Left hindlimb (tissue), 1 donor: ENCODE measurements at places on chromosomes 5 and 9.

DNA sequence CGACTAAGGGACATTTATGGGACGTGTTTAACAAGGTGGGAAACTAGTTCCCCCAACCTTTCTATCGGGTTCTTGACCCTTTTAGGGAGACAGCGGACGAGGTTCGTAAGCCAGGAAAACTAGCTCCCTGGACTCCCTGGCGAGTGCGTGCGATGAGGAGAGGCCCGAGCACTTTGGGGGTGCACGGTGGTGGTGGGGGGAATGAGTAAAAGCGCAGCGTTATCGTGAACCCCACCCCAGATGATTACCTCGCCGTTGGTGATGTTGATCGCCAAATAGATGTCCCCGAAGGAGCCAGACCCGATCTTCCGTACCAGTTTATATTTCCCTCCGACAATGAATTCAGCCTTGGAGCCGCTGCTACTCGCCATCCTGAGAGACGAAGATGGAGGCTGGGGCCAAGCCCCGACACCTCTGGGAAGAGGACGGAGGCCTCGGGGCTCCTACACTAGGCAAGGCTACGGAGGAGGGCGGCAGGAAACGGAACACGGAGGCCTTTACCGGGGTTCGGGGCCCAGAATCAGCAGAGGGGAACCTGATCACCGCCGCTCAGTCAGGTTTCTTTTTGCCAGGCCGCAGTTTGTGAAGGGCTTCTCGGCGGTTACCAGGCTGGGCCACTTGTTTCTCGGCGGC is 529 bp downstream of the CSNK1A1 start:
- DNase-seq, result no peak

DNA sequence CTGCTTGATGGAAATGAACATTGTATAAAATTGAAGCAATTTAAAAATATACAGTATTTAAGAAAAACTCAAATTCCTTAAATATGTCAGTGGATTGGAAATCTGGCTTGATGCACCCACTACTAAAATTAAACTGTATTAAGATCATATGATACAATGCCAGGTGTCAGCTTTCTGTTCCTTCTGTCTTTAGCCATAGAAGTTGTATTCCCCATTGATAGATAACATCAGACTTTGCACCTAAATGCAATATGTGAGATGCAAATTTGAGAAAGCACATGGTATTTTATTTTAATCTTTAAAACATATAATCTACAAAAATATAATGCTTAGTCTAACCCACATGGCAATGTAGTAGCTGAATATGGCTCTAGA is 697.4 kb upstream of the WWC1 start:
- DNase-seq, result no peak

DNA sequence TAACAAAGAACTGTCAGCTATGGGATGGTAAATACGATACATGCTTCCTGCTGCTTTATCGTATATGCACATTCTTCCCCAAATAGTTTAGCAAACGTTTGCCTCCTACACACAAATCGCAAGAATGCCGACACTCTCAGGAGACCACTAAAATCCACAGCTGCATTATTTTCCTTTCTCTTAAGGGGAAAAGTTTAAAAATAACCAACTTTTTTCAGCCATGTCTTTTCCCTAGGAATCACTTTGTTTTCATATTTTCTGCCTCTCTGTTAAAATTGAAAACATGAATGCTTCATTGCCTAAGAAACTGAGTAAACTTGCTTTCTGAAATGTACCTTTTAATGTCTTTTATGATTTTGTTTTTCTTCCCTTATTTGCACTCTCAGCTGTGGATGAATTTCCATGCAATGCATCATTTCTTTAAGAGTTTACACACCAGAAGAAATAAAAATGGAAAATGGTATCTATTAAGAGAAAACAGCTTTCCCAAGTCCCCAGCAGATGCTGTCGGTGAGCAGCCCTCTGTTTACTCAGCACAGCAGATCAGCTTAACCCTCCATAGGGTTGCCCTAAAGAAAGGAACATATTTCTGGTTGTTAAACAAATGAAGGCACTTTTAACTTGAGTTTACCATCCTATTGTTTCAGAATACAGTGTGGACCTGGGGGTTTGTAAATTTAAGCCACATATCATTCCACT is 66.2 kb downstream of the IZUMO3 start:
- peak; percentile 39 for DNase-seq

- no peak for DNase-seq
These were observed 12.1 kb upstream of the BARX1 start for GRCh38 chr9:93967020-93967803.

DNA sequence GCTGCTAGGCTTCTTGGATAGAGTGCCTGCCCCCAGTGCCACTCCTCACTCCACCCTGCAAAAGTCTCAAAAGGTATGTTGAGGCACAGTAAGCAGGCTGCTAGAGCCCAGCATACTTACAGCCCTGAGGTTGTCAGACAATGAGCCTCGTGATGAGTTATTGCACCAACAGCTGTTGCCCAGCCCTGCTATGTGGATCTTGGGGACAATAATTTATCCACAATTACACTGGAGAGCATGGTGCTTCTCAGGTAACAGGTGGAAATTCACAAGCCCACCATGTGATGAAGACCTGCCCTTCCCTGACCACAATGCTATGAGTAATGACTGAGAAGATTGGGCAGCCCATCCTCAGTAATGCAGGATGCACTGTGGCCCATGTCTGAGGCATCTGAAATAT is 36.5 kb downstream of the KCNIP1 start:
- no peak for DNase-seq
